Transverse colon (tissue), 4 donors: ENCODE measurements at places on chromosomes 16 and 17.

DNA sequence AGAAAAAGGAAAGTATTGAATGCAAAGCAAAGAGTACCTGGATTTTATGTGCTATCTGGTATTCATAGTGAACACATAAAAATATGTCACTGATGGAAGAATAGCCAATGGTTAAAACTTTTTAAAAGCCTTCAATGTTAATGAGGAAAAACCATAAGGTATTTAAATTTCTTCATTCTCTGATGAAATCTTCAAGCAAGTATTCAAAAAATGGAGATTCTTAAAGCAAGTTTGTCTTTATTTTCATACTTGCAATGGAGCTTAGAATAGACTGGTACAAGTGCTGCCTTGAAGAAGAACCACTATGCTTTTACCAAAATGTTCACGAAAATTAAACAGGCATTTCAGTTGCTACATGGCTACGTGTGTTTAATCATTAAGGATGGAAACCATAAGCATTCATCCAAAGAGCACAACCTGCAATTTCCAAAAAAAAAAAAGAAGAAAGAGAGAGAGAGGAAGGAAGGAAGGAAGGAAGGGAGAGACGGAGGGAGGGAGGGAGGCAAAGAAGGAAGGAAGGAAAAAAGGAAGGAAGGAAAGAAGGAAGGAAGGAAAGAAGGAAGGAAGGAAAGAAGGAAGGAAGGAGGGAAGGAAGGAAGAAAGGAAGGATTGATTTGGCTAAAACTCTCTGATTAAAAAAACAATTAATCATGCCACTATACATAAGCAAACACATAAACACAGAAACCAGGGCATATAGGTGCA, 17.6 kb downstream of the HS3ST3A1 start:
- DNase-seq, result no peak

GRCh38 chr16:69329369-69330285, 761 bp downstream of the PDF start:
- peak; percentile 39 for DNase-seq

DNA sequence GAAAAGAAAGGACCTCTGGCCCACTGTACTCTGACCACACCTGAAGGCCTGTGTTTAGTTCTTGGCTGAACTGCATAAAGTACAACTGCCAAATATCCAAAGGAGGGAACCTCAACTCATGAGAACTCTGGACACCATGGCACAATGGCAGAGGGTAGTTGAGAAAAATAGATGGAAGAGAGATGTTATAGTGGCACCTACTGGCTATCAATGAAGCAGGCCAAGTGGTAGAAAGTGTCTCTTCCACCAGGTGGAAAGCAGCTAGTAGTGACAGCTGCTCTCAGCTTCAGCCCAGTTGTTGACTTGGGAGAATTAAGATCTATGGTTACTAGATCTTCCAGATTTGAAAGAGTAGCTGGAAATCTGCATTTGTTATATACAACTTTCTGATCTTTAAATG, 3.2 kb downstream of the MED31 start:
- DNase-seq, result no peak

DNA sequence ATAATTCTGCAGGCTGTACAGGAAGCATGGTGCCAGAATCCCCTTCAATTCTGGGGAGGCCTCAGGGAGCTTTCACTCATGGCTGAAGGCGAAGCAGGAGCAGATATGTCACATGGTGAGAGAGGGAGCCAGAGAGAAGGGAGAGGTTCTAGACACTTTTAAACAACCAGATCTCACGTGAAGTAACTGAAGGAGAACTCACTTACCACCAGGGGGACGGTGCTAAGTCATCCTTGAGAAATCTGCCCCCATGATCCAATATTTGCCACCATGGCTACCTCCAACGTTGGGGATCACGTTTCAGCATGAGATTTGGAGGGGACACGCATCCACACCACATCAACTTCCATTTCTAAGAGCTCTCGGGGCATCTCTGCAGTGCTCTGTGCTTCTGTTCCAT, 37.4 kb upstream of the GNA13 start:
- no peak for DNase-seq

DNA sequence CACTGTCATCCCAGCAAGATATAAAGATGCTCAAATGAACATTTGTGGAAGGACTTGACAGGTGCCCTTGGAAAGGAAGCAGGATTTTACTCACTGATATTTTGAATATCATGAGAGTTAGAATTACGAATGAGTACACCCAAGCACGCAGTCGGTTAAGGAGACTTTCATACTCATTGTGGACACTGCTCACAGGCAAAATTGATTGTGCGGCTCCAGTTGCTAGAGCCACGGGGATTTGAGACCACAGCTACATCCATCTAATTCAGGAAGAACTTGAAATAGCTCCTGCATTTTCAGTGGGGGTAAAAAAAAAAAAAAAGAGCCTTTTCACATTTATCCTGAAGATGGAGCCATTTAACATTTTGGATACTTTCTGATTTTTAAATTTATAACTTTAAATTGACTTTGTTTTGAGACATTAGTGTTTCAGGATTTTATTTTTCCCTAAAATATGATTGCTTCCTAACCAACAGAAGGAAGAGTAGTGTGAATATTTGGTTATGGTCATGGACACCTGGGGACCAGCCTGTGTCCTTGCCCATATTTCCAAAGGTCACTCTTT, 1080.1 kb upstream of the EEF2KMT start:
- DNase-seq, result no peak

DNA sequence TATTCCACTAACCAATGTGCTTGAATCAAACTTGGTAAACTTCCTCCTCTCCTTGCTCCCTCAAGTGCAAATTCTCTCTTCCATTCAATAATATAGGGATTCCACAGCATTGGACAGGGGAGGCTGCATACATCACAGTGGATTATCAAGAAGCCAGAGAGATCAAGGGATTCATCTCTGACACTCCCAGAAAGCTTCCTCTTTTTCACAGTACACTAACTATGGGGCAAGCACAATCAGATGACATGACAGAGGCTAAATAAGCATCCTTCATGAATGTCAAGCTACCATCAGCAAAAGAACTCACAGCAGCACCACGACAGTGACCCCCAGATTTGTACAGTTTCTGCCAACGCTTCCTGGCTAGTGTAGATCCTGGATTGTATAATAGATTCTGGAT, 178.4 kb upstream of the C17orf78 start:
- no peak for DNase-seq

DNA sequence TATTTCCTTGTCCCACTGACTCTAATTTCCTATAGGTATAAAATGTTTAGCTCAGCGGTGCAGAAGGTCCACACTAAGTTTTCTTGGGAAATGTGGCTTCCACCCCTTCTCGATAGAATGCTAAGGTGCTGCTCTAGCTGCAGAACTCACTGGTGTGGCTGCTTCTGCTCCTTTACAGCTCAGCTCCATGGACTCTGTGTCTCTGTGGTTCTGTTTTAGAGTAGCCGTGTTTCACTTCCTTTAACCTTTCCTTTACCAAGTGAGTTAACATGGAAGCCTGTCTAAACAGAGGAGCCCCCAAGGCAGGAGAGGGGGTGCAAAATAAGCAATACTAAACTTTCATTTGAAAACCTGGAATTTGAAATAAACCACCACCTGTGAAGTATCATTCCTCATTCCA, 65.3 kb downstream of the SPECC1 start:
- no peak for DNase-seq

DNA sequence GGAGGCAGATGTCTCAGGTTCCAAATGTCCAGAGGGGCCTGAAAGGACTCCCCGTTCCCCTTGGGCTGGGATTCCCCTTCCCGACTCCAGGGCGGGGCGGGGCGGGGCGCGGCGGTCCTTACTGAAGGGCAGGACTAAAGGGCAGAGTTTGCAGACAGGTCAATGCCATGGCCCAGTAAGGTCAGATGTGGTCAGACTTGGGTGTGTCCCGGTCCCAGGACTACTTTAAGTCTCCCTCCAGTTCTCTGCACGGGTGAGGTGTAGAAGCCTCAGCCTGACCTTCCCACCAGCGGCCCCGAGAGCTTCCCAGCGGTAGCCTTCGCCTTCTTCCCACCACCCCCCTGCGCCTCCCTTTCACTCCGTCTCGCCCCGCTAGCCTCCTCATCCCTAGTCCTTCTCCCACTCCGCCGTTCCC, 532 bp downstream of the KDM6B start:
- peak; percentile 84 for DNase-seq

DNA sequence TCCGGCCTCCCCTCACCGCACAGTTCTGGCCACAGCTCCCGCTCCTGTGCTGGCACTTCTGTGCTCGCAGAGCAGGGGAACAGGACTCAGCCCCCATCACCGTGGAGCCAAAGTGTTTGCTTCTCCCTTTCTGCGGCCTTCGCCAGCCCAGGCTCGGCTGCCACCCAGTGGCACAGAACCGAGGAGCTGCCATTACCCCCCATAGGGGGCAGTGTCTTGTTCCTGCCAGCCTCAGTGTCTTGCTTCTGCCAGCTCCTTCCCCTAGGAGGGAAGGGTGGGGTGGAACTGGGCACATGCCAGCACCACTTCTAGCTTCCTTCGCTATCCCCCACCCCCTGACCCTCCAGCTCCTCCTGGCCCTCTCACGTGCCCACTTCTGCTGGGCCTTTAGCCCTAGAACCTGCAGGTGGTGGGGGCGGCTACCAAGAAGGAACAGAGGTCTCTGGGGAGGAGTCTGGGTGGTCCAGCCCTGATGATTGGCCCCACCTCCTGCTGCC, 645 bp upstream of the ELMO3 start:
- peak; percentile 78 for DNase-seq

DNA sequence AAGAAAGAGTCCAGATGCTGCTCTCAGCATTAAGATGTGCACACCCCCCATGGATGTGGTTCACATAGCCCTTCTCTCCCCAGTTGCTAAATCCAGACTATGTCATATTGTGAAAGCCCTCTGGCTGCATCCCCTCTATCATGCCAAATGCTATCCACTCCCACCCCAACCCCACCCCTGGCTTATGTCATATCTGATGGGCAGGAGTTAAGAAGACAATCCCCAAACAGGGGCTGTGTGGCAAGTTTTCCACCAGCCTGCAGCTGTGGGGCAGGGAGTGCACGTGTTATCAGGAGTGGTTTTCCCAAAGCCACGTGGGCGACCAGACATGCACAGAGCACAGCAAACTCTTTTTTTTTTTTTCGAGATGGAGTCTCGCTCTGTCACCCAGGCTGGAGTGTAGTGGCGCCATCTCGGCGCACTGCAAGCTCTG, 10.0 kb downstream of the FAM117A start:
- no peak for DNase-seq

DNA sequence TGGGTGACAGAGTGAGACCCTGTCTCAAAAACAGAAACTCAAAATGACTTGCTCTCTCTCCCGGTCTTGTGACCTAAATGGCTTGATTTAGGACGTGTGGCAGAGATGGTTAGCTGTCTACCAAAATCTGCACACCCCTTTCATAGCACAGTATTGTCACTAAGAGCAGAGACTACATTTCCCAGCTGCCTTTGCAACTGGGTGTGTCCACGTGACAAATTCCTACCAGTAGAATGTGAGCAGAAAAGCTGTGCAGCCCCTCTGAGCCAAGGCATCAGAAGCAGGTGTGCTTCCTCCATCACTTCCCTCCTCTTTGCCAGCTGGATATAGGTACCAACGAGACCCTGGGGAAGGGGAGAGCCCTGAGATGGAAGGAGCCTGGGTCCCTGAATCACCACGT, 25.5 kb downstream of the GPR142 start:
- no peak for DNase-seq

- DNase-seq, result no peak
Measured at GRCh38 chr17:31148205-31148604, 53.4 kb downstream of the NF1 start.

GRCh38 chr17:20066253-20066652, 57.1 kb downstream of the SPECC1 start:
- DNase-seq, result no peak

- DNase-seq, result no peak
Measured at GRCh38 chr17:11558681-11559234, 39.5 kb upstream of the DNAH9 start.

GRCh38 chr17:65666876-65667321, 105.5 kb upstream of the AXIN2 start:
- no peak for DNase-seq

DNA sequence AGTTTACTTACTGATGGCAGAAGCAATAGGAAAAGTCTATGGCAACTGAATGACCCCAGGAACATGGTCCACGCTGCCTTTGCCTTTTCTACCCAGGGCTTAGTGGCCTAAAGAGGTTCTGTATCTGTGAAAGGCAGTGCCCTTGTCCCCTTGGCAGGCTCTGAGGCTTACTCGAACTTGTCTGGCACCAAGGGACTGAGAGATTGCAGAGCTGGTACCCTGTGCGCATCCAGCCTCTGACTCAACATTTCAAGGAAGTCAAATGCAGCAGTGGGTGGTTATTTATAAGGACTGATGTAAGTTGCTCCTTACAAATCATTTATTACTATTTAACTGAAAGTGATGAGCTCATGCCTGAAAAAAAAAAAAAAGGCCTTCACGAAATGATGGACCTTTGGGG, 299.9 kb upstream of the MYOCD start:
- peak; percentile 22 for DNase-seq

GRCh38 chr17:27526604-27527002, 70.4 kb downstream of the KSR1 start:
- DNase-seq, result peak; percentile 44

GRCh38 chr16:12120217-12120981, 143.9 kb downstream of the SNX29 start:
- peak; percentile 13 for DNase-seq

GRCh38 chr17:57478478-57479250, 222.3 kb downstream of the MSI2 start:
- no peak for DNase-seq

- DNase-seq, result no peak
Measured at GRCh38 chr17:56785405-56785804, 48.3 kb downstream of the C17orf67 start.
